ENCODE measurements at places on chromosomes 11 and 22.

DNA sequence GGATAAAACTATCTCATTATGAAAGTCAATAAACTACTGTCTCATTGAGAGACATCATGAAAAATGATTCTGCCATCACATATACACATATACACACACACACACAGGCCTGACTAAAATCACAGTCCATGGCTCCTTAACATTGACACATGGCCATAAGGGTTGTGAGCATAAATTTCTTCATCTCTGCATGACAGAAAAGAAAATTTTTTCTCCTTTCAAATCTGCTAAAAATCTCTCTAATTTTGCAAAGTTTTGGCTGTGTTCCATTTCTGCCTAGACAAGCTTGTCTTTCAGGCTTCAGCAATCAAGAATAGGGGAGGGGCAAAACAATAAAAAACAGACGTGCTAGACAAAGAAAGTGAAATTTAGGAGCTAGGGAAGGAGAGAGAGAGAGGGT, 324.5 kb downstream of the LRRC4C start:
- no peak for DNase-seq

DNA sequence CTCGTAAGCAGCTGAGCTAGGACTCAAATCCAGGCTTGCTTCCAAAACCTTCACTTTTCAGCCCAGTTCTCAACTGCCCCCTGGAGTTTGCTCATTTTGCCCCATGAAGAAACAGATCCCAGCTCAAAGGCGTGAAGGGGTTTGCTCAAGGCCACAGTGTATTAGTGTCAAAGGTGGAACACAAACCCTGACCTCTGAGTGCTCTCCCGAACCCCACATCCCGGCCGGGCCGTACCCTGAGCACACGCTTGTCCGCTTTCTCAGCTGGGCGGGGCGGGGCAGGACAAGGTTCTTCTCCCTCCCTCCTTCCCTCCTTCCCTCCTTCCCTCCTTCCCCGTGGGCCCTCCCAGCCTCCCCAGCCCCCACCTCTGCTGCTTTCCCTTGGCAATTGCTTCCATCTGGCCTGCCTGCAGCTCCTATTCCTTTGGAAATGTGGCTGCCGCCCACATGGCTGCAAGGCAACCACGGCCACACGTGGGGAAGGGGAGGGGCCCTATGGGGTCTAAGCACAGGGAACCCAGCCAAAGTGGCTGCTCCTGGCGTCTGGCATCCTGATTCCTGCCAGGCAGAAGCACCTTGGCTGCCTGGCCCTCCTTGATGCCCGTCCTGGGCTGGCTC, 4.1 kb downstream of the ST3GAL4 start:
- DNase-seq = no peak

DNA sequence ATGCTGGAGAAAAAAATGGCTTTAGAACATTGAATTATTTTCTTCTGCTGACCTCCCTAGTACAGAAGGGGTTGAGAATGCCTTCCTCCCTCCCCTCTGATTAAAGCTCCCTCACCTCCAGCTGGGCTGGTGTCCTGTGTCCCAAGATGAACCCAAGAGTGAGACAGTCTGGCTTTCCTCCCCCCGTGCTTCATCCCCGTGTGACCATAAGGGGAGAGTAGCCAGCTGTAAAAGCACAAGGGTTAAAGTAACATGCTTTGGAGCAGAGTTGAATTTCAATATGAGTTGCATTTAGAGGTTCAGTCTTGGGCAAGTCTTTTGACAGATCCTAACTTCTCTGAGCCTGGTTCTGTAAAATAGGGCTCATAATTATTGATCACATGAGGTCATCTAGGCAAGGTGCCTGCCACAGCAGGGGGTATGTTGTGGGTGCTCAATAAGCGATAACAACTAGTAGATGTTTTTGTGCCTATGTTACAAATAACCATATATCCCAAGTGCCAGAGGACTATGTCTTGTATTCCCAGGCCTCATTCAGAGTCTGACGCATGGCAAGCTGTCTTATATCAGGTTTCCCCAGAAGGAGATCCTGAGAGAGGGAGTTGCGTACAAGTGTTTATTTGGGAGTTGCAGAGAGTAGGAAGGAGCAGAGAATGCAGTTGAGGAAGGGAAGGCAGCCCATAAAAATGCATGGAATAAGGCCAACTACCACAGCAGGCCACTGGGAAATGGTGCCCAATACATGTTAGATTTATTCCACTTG, 4.1 kb downstream of the PRG2 start:
- DNase-seq = no peak

GRCh38 chr22:43396934-43397457, 14.8 kb upstream of the MPPED1 start:
- no peak for DNase-seq

DNA sequence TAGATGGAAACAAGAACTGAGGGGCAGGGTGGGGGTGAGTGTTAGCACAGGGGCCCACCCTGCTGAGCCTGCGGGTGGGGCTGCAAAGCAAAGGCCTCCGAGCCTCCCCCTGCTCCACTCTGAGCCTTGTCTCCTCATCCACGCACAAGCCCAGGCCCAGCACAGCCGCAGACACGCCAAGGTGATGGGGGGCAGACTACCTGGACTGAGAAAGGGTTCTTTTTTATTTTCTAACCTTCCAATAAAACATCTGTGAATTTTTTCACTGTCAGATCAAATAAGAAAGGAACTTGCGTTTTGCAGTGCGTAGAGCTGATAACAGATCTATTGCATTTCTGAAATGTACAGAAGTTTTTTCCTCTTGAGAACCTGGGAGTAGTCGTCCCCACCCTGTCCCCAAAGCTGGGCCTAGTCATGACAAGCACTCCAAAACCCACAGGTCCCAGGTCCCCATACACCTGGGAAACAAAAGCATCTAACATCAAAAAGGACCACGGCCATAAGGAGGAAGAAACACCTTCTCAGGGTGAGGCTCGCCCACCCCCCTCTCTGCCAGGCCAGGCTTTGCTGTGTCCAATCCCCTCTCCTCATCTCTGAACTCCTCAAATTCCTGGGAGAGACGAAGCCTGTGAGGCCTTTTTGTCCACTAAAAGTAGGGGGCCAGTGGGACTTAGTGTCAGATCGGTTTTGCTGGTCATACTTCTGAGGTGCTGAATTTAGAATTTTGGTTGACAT, 22.7 kb upstream of the CD5 start:
- peak; percentile 45 for DNase-seq

DNA sequence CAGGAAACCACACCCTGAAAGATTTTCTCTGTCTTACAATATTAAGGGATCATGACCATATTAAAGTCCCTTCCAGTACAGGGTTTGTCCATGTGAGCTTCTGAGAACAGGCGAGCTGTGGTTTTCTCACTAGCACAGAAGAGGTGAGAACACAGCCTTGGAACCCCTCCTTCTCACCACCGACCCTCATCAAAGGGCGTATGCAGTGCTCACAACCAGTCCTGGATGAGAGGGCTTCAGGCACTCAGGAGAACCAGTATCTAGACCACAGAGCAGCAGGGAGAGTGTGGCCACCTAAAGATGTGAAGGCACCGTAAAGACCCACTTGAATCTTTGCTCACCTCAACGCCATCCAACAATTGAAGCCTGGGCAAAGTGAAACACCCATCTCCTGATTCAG, 397.0 kb downstream of the ETS1 start:
- peak; percentile 44 for DNase-seq

DNA sequence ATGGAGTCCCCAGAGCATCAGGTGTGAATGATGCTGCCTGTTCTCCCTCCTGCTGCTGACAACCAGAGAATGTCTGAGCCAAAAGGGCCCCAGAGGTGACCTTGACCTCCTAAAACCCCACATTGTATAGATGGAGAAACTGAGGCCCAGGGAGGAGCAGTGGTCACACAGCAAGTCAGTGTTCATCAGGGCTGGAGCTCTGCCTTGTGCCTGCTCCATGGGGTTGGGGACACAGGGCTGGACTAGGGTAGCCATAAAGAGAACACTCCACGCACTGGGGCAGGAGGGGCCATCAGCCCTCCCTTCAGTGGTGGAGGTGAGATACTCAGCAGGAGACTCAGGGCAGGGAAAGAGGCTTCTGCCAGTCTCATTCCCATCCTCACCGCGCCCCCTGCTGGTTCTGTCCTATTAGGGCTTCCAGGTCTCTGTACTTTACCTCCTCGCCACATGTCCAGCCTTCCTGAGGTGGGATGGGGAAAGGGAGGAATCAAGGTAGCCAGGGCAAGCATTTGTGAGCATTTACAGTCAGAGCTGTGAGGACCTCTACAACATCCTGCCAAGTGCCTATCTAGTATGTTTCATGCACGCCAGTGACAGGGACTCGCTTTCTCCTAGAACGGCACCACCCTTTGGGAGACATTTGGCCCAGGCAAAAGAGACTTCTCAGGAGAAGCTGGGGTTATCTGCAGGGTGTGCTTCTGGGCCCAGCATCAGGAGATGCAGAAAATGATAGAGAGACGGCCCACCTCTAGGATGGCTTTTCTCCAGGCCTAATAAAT, 43.2 kb downstream of the NEU3 start:
- DNase-seq = peak; percentile 65

- DNase-seq = no peak
Observed at GRCh38 chr22:46841522-46841921, 79.1 kb downstream of the TBC1D22A start.

GRCh38 chr11:11989774-11990744, 18.4 kb downstream of the DKK3 start:
- DNase-seq = no peak

GRCh38 chr11:25068451-25068850, 571.6 kb downstream of the LUZP2 start:
- no peak for DNase-seq

GRCh38 chr11:89177691-89178231, at the start of gene TYR:
TSS of gene TYR (plus strand) at chr11:89177875. CDS start at chr11:89177954, 79 bp downstream.
- no peak for DNase-seq

DNA sequence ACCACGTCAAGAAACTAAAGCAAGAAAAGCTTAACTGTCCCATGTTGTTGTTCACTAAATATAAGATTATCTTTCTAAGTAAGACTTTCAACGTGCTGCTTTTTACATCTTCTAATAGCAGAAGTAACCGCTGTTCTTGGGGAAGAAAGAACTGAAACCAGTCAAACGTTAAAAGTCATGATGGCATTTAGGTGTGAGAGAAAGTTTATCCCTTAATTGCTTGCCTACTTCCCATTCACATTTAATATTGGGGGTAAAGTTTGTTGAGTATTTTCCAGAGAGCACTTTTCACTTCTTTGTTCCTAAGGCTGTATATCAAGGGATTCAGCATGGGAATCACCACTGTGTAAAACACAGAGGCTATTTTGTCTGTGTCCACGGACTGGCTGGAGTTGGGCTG, 970 bp downstream of the OR5B21 start:
- no peak for DNase-seq

- DNase-seq = no peak
Observed at GRCh38 chr11:18492888-18493287, 33.9 kb downstream of the TSG101 start.

DNA sequence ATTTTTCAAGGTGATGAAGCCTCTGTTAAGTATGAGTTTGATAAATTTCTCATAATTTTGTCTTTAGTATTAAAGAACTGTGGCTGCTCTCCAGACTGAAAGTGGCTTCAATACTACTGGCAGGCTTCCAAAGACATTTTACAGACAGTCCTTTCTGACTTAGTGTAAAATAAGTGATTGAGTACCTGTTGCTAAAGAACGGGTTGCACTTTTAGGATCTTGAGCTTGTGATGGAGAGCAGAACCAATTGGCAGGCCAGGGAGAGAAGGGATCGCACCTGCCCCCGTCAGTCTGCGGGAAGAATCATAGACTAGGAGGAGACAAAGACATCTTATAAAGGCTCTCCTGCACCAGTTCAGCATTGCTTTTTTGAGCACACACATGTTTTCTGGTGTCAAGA, 4.4 kb downstream of the NCAM1 start:
- no peak for DNase-seq

GRCh38 chr11:17121981-17122380, 44.5 kb upstream of the RPS13 start:
- no peak for DNase-seq

DNA sequence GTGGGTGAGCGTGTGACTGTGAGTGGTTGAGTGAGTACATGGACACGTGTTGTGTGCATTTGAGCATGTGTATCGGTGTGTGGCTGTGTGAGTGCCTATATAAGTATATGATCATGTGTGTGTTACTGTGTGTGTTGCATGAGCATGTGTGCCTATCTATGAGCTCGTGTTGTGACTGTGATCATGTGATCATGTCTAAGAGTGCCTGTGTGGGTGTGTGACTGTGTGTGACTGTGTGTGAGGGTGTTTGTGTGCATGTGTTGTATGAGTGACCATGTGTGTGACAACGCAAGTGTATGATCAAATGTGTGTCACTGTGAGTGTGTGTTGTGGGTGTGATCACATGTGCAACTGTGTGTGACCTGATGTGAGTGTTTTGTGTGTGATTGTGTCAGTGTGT, 88.8 kb downstream of the UBASH3B start:
- no peak for DNase-seq

DNA sequence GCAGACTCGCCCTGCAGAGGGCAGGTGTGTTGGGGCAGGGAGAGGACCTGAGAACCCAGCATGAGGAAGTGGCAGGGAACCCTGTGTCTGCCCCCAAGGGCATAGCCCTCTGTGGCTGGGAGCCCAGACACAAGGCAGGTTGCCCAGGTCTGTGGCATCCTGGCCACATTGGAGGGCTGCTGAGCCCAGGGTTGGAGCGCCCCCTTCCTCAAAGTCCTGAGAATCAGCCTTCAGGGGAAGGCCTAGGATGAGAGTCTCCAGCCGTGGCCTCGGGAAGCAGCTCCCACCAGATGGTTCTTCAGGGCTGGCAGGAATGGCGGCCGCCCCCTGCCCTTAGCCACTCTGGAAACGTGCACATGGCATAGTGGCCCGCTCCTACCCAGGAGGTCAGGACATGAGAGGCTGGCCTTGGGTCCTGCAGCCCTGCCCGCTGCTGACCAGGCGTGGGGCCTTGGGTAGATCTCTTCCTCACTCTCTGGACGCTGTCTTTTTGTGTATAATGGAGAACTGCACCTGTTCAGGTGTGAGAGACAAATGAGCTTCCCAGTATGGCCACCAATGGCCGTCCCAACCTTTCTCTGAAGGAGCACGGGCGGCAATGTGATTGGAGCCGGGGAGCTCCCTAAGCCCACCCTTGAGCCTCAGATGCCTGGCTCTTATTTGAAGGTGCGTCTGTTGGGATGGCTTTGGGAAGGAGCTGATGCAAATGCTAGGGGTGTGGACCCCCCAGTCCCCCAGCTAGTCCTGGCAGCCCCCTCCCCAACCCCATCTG, 4.6 kb upstream of the CDC42BPG start:
- peak; percentile 74 for DNase-seq

DNA sequence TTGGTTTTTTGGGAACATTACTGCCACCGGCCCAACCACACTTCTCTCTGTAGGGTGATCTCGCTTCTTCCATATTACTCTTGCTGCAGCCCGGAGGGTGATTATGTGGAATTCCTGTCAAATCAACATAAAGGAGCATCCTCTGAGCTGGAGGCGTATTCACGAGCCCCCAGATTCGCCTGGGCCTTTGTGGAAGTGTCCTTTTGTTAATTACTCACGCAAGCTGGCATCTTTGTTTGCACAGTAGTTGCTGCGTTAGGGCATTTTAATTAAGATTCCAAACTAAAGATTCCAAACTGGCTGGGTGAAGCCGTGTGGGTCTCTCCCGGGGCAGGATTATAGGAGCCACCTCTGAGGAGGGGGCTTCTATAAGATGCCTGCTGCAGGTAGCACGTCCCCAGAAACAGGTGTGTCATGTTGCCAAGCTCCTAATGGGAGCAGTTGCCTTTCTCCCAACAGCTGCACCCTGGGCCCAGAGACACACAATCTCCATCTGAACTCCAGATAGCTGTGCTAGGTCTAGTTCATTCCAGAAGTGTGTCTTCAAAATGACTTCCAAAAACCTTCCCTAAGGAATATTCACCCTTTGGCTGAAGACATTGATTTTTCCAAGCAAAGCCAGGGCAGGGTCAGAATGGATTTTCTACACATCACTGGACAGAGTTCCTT, 40.9 kb downstream of the SHISAL1 start:
- DNase-seq = no peak

GRCh38 chr11:95547976-95548375, 241.6 kb downstream of the FAM76B start:
- DNase-seq = peak; percentile 51

- peak; percentile 90 for DNase-seq
Observed at GRCh38 chr22:39661842-39662685, 91.5 kb downstream of the CACNA1I start.

All from CD4-positive, alpha-beta T cell treated with Interleukin-6 for 4 hours (primary cell).